Subcutaneous adipose tissue (tissue), 4 donors: ENCODE measurements at places on chromosomes 2 and 18. TPM values are rescaled to one million over a fixed set of nuclear protein-coding genes. Genes with fewer than 3 reads are reported as not detected.

The HTR2B gene
- total RNA-seq, result 0.94 TPM

The RESP18 gene
- not detected for total RNA-seq

The RPE gene
- total RNA-seq, result 48.0 TPM

The HEATR5B gene
- total RNA-seq, result 49.6 TPM

The KLHL41 gene
- total RNA-seq, result not detected

The LINC00305 gene
- not detected for total RNA-seq

The DYNAP gene
- total RNA-seq, result not detected

The GAD1 gene
- not detected for total RNA-seq
